Anterior cingulate cortex (tissue), 58 donors: ENCODE measurements at places on chromosomes 3 and 15.

DNA sequence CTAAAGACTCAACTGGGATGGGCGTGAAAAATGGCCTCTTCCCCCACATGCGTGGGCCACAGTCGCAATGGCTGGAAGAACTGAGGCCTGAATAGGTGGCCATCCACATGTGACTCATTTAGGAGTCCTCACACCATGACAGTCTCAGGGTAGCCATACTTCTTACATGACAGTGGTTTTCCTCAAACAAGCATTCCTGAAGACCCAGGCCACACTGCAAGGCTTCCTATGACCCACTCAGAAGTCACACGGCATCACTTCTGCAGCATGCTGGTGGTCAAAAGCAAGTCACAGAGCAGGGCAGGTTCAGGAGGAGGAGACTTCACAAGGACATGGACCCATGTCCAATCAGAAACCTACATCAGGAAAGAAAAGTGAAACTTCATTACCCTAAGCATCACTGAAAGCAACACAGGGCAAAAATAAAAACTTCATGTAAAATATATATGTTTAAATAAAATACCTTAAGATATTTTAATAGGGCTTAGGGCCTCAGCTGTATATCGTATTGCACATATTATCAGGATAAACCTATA lies 257.1 kb downstream of the OPA1 start:
- DNase-seq, result no peak

- no peak for DNase-seq
These were observed 20.5 kb downstream of the EXOSC7 start for GRCh38 chr3:44996556-44996969.

- no peak for DNase-seq
These were observed 83.5 kb downstream of the AQP9 start for GRCh38 chr15:58221591-58222241.

GRCh38 chr3:50520849-50521248 lies 17.4 kb upstream of the CACNA2D2 start:
- DNase-seq, result no peak

DNA sequence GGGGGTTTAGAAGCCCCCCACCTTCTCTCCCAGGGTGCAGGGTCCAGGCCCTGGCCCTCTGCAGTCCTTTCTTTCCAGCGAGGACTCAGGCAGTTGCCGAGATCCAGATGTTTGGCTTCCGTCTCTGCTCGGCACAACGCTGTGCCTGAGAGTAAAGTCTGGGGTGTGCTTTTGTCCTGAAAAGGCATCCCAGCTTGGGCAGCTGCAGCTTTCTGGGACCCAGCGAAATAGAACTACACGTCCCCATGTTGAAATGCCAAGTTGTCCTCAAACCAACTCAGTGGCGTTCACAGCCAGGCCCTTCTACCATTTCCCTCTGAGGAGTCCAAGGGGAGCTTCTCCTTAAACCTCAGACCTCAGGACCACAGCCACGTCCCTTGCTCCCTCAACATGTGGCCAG lies 23.1 kb downstream of the FGD5 start:
- no peak for DNase-seq

DNA sequence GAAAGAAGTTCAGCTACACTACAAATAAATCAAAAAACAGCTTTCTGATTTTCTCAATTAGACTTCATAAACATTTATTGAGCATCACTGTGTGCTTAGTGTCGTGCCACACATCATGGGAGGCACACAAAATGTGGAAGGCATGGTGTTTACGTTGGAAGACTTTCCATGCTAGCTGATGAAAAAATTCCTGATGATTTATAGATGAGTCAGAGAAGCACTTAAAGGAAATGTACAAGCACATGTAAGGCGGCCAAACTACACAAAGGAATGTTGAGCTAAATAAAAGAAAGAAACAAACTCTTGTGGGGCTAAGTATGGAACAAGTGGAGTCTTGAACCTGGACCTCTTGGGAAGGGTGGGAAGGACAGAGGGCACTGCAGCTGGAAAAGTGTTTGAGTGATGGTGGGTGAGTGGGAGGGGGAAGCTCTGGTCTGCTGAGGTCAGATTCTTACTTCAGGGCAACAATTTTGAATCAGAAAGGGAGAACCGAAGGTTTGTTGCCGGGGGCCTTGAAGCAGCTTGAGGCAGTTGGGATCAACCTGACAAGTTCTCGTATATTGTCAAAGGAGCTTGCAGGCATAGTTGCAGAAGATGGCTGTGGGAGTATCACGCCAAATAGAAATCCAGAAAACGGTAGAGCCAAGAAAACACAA lies 66.9 kb downstream of the FOXB1 start:
- no peak for DNase-seq

- DNase-seq, result no peak
These were observed 129.2 kb upstream of the COL8A1 start for GRCh38 chr3:99509224-99509623.

DNA sequence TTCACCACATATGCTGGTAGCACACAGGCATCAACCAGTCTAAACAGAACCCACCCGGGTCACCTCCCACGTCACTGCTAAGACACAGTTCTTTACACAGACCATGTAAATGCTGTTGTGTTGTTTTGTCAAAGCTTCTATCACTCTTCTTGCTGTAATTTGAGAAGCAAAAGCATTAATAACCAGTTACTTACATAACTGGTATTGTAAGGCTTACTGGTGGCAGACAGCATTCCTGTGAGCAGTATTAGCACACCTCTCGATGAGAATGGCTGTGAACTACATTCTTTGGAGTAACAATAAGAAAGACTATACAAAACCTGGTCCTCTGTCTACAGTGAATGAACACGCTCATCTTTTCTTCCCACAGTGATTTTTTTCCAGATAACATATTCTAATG lies 479.2 kb downstream of the LPP start:
- DNase-seq, result no peak

DNA sequence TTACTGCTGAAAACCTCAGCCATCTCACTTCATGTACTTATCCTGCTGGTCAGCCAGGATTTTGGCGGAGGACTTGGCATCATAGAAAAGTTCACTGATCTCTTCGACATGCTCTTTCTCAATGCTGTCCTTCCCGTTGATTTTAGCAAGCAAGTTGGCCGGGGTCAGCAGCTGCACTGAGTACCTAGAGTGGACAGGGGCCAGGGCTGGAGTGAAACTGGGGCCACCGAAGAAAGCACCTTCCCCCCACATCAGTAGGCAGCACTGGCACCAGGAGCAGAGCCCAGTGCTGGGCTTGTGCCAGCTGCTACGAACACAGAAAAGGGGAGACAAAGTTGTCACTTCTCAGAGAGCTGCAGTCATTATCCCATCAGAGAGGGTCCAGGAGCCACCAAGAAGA lies 29.0 kb downstream of the SEC61A1 start:
- DNase-seq, result no peak

DNA sequence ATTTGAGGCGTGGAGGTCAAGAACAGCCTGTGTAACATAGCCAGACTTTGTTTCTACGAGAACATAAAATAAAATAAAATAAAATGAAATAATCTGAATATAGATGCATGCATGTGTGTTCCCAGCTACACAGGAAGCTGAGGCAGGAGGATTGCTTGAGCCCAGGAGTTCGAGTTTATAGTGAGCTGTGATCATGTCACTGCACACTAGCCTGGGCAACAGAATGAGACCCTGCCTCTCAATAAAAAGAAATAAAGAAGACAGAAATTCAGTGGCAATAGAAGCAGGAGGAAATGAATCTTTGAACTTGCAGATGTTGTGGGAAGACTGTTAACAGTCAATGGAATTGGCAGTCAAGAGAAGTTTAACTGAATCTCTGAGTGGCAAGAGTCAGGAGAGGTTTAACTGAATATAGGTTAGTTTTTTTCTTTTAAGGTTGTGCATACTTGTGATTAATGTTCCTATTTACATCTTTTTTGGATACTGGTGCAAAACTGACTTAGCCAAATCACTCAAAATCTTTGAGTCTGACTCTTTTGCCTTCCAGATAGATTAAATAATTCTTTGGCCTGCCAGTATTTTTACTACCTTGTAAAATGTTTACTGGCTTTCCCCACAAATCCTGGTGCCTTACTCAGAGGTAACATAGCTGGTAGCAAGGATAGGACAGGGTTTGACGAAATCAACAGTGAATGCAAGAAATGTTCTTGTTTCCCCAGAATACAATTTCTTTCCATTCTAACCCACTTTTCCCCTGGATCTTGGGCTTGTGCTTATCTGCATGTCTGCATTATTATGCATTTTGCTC lies 361.4 kb downstream of the PDCD6IP start:
- no peak for DNase-seq

- DNase-seq, result peak; percentile 17
These were observed at the start of gene DNAH12 for GRCh38 chr3:57544181-57545125. DNAH12 (minus strand) TSS chr3:57544344; CDS start chr3:57542870, 1,474 bp downstream.

GRCh38 chr15:48984021-48984710 lies 20.4 kb upstream of the SHC4 start:
- DNase-seq, result no peak

- DNase-seq, result no peak
These were observed 77.2 kb downstream of the IL1RAP start for GRCh38 chr3:190591080-190591479.
